ENCODE measurements at places on chromosomes 5 and 9.

GRCh38 chr5:88725454-88725853 lies 157.5 kb downstream of the MEF2C start:
- DNase-seq: no peak

DNA sequence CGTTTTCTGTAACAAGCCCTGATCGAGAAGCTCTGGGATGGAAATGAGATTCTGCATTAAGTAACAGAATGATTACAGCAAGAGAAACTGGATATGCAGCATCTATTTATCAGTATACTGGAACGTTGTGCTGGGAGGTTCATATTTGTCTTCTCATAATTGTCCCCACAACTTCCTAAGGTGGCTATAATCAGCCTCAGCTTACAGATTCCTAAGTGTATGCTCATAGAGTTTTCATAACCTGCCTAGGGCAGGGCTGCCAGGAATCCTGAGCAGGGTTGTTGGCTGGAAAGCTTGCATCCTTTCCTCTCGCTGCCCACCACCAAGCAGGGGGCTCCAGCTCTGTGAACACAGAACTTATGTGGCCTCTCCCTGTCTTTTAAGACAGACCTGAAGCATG lies 70.2 kb downstream of the FNBP1 start:
- no peak for DNase-seq

GRCh38 chr5:171598641-171599152 lies 179.2 kb downstream of the FGF18 start:
- DNase-seq: no peak

DNA sequence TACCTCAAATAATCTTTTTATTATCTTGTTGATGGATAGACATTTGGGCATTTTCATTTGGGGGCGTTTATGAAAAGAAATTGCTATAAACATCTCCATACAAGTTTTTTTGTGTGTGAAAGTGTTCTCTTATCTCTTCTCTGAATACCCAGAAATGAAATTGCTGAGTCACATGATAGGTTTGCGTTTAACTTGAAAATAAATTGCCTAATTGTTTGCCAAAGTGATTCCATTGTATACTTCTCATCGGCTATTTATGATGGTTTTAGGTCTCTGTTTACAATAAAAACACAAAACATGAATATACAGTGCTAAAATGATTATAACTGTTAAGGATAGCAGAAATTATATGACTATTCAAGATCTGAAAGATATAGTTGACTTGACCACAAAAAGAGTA lies 361.7 kb downstream of the TAF11L14 start:
- DNase-seq: no peak

- no peak for DNase-seq
These were observed 3.7 kb downstream of the GRM6 start for GRCh38 chr5:178991190-178992145.

GRCh38 chr5:168529374-168530234 lies 499 bp downstream of the FBLL1 start:
- no peak for DNase-seq

GRCh38 chr5:132204371-132205135 lies 23.1 kb downstream of the P4HA2 start:
- no peak for DNase-seq

- peak; percentile 39 for DNase-seq
These were observed 23.1 kb upstream of the CKMT2 start for GRCh38 chr5:81209869-81210493.

GRCh38 chr5:33840927-33841547 lies 50.8 kb downstream of the ADAMTS12 start:
- DNase-seq: peak; percentile 70

DNA sequence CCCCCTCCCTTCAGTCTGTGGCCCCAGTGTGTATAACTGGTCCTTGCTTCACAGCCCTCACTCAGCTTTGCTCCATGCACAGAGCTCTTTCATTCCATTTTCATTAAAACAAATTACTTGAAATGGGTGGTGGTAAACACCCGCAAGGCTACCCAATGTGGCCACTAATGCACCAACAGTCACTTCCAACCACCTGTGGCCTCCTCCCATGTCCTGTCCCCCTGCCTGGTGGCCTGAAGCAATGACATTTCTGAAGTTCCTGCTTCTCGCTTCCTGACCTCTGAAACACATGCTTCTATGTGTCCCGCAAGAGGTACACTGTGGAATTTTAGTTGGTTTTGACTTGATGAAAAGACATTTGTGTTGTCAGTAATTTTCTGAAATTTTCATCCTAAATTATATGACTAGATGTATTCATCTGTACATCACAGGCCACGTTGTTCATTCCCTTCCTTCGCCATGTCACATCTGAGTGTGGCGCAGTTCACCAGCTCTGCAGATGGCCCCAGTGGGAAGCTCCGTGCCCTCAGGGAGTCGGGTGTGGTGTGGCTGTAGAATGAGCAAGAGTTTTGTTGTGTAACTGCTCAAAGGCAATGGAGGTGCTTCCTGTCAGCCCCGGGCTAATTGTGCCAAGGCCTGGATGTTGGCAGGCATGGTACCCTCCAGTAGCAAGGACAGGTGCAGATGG lies 9.6 kb downstream of the ROPN1L start:
- no peak for DNase-seq

GRCh38 chr9:131927091-131927490 lies 152.6 kb downstream of the MED27 start:
- DNase-seq: no peak

- DNase-seq: no peak
These were observed 473.9 kb upstream of the CYLC2 start for GRCh38 chr9:102521097-102521755.

DNA sequence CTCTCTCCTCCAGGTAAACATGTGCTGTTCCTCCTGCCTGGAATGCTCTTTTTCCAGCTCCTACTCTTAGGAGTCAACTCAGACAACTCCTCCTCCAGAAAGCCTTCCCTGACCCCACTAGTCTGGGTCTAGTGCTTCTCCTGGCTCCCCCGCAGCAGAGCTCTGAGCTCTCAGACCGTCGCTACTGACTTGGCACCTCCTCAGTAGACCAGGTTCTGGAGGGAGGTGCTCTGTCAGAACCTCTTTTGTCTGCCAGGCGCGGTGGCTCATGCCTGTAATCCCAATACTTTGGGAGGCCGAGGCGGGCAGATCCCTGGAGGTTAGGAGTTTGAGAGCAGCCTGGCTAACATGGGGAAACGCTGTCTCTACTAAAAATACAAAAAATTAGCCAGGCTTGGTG lies 3.4 kb downstream of the LRRC8A start:
- no peak for DNase-seq

- DNase-seq: no peak
These were observed 570 bp downstream of the CREBRF start for GRCh38 chr5:173056783-173057061.

GRCh38 chr9:20028192-20028848 lies 239.5 kb upstream of the SLC24A2 start:
- no peak for DNase-seq

- peak; percentile 50 for DNase-seq
These were observed 184.4 kb downstream of the CD180 start for GRCh38 chr5:67012171-67012570.

- DNase-seq: no peak
These were observed 1085.7 kb downstream of the TAF11L14 start for GRCh38 chr5:18720002-18720401.

DNA sequence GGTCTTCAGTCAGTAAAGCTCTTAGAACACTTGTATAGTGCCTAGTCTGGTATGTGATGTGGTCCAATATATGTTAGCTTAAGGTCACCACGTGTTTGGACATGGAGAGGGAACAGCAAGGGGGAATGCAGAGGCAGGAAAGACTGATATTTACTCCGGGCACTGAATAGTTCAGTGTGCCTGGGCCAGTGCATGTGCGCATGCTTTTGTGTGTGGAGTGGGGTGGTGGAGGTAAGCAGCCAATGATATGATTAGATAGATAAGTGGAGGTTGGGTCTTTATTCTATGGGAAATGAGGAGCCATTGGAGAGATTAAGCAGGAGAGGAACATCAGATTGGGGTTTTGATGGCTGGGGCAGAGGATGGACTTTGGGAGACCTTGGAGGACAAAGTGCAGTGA lies 14.0 kb downstream of the OR13J1 start:
- no peak for DNase-seq

DNA sequence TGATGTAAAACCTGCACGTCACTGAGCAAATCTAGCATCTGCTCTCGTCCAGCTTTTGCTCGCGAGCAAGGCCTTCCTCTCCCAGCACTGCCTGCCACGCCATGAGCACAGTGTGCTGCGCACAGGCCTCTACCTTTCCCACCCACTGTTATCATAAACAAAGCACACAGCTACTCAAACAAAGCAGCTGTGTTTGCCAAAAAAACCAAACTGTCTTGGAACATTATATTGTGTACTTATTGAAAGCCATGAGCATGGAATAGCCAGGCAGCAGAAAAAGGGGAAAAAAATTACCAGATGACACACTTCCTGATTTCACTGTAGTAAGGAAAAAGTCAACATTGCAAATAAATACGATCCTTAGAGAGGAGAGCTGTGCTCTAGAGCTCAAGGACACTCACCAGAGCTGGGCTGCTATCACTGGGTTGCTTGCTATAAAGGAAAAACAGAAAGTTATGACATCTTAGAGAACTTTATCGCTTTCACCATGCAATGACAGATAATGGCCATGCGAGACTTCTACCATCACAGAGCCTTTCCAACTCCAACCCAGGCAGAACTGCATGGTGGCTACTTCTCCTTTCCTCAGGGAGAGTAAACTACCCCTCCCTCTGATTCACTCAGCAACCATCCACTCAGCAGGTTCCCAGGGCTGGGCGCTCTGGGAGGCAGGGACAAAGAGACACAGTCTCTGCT lies 69.6 kb downstream of the EPB41L4B start:
- no peak for DNase-seq

- DNase-seq: no peak
These were observed 17.5 kb downstream of the SLC31A1 start for GRCh38 chr9:113238859-113239232.

GRCh38 chr5:24314106-24314505 lies 330.7 kb downstream of the CDH10 start:
- no peak for DNase-seq

DNA sequence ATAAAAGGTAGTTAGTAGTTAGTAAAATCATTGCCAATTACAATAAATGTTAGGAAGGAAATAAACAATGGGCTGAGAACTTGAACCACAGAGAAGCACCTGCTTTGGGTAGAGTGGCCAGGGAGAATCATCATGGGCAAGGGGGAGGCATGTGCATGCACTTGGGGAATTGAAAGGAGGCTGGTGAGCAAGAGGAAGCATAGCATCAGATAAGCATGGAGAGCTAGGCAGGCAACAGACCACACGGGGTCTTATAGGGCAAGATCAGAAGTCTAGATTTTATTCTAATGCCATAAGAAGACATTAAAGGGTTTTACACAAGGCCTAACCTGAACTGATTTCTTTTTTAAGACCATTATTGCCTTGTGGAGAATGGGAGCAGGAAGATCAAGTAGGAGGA lies 93.4 kb downstream of the PIP5K1B start:
- no peak for DNase-seq

GRCh38 chr5:68028131-68028727 lies 187.3 kb upstream of the PIK3R1 start:
- DNase-seq: no peak

DNA sequence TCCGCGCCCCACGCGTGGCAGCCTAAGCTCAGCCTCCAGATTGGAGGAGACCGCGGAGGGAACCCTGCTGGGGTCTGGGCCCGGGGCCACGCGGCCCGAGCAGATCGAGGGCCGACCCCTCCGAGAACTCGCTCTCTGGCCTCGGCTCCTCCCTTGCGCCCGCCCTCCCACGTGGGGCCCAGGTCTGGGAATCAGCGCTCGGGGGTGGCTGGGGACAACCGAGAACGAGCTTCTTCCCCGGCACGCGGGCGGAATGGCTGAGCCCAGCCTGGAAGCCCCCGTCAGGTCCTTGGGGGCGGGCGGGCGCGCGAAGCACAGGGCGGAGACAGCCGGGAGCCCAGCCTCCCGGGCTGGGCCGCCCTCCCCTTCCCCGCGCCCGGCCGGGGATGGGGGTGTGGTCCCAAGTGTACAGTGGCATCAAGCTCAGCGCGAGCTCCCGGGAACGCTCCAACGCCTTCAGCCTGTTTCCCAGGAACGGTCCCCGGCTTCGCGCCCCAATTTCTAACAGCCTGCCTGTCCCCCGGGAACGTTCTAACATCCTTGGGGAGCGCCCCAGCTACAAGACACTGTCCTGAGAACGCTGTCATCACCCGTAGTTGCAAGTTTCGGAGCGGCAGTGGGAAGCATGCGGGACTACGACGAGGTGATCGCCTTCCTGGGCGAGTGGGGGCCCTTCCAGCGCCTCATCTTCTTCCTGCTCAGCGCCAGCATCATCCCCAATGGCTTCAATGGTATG lies at the start of gene SLC22A4:
SLC22A4 (plus strand) TSS at position 403 of the 736 bp plus-strand sequence; CDS start at position 626, 223 bp downstream.
- DNase-seq: peak; percentile 86

DNA sequence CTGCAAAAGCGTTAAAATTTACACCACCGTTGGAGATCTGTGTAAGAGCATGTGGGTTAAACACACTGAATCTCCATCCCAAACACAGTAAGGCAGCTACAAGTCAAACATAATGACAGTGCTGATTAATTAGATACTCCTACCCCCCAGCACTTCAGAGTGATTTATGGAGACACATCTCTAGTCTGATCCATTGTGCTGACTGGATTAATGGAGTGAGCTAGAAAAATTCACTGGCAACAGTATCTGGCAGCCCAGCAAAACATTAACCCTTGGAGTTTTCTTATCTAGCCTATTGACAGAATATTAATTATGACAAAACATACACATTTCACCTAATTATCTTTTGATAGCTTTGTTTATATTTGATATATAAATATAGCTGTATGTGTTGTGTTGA lies 188.6 kb upstream of the ISL1 start:
- DNase-seq: no peak

DNA sequence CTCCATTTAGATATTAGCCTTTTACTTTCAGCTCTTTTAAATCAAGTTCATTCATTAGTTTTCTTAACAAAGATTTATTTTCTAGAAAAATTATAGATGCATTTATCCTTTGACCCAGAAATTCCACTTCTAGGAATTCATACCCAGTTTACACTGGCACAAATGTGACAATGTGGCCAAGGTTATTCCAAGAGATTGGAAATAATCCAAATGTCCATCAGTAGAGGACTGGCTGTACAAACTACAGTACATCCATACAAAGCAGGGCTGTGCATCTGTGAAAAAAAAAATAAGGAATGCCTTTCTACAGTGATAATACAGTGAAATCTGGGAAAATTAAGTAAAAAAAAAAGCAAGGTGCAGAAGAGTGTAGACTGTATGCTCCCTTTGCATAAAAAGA lies 149.2 kb downstream of the GABBR2 start:
- no peak for DNase-seq
